ENCODE measurements at places on chromosomes 7 and 10. TPM values are rescaled to one million over a fixed set of nuclear protein-coding genes. Genes with fewer than 3 reads are reported as not detected.
A peak's percentile ranks its signal among the peaks of the same experiment; 100 is the strongest.

Gene NSUN5
- total RNA-seq: 9.4 TPM

Gene STMP1
- total RNA-seq: 24.8 TPM

- DNase-seq: peak; percentile 68
These were observed 42.8 kb upstream of the RABGEF1 start for GRCh38 chr7:66697449-66698438.

DNA sequence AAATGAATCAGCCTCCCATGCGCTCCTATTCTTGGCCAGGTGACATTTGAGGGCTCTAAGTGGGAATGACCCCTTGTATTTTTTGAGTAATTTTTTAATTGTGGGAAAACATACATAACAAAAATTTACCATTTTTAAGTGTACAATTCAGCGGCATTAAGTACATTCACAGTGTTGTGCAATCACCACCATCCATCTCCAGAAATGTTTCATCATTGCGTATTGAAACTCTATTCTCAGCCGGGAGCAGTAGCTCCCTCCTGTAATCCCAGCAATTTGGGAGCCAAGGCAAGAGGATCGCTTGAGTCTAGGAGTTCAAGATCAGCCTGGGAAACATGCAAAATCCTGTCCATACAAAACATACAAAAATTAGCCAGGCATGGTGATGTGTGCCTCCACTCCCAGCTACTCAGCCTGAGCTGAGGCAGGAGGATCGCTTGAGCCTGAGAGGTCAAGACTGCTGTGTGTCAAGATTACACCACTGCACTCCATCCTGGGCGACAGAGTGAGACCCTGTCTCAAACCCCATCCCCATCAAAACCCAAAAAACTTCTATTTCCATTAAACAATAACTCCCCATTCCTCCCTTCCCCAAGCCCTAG, 2.5 kb downstream of the ANTXRL start:
- DNase-seq: no peak

DNA sequence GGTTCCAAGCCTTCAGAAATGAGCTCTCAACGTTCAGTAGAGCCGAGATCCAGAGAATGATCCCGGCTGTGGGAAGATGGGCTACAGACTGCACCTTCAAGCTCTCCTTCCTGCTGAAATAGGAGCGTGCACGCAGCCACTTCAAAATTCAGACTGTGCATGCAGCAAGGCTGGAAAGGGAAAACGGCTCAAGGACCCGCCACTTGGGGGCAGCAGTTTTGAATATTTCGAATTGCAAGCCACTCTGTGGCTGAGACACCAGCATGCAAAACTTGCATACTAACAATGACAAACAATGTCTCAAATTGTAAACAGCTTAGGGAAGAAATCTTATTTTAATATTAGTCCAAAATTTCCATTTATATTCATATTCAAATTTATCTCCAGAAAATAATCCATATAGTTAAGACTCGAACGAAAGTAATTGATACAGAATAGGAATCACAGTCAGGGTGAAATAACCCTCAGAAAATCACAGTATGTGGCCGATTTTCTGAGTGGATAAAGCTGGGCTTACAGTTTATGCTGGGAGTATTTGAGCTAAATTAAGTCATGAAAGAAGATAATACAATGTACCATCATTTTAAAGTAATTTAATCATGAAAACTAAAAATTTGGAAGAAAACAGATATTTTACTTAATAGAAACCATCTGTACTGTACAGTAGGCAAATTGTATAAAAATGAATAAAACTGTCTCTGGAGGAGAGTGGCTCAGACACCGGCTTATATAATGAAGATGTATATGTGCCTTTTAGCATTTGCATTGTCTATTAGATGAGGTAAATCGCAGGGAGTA, 137.9 kb upstream of the MKI67 start:
- DNase-seq: peak; percentile 18

DNA sequence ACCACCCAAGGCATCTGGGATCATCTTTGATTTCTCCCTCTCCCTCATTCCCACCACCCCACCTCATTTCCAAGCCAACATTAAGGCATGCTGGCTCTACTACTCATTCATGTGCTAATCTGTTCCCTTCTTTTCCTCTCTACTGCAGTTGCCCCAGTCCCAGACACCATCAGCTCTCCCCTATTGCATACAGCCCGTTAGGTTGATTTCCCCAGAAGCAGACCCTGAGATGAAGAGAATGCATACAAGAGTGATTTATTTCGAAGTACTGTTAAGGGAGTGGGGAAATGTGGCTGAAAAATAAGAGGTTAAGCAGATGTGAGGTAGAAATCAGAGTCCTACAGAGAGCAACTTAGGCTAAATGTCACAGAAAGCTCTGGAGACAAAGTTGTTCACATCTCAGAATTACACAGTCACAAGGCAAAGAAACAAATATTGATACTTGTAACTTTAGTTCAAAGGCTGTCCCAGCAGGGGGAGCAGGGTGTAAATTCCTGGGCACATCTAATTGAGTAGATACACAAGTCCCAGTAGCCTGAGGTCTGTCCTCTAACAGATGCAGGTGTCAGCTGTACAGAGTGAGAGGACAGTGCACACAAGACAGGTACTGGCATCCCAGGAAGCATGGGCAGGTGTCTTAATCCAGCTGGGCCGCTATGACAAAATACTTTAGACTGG, 20.9 kb downstream of the AKR1D1 start:
- DNase-seq: no peak

DNA sequence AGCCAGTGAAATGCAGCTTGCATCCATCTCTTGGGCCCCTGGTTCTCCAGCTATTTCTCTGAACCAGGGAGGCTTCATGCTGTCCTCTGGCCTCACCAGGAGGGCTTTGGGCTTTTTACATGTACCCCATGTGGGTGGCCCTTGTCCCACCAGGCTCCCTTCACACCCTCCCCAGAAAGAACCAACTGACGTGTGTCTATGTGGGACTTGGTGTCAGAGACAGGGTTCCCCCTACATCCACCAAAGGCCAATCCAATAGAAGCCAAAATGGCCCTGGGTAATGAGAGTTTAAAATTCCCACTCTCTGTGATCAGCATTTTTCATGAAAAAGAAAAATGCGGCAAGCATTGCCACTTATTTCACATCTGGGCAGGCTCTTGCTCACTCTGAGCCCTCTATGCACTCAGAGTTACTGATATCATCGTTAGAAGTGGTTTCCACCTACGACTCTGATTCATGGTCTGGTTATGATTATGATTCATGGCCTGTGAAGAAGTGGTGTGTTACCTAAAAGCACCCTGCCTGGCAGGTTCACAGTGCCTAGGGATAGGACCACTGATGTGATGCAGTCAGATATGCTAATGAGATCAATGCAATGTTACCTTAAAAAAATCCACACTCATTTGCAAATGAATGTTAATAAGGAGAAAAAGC, 133.5 kb downstream of the BUB3 start:
- DNase-seq: peak; percentile 56

DNA sequence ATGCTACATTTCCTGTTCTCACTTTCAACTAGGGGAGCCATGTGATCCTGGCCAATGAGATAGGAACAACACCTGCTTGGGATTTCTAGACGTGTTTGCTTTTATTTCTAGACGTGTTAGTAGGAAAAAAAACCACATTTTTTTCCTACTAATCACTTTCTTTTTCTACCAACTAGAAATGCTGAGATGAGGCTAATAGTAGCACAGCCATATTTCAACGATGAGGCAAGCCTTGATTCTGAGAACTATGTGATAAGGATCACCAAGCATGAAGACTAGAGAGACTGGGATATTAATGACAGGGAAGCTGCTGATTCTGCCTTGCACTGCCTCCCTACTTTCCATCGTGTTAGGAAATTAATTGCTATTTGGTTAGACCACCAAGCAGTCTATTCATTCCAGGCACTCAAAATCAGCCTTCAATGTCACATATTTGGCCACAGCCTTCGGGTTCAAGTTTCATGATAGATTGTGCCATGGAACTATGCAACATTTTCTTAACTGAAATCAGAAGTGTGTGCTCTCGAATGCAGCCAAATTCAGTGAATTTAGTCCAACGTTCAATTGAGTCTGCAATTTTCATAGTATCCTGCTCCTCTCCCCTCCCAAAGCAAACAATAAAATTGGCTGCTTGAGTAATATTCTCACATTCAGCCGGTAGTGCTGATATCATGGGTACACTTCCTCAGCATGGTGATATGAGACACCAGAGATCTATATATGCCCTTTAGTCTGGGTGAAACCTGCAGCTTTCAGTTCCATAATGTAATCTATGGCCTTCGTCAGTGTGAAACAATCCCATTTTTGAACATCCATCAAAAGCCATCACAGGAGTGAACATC, 98.1 kb downstream of the GPR37 start:
- DNase-seq: peak; percentile 45

DNA sequence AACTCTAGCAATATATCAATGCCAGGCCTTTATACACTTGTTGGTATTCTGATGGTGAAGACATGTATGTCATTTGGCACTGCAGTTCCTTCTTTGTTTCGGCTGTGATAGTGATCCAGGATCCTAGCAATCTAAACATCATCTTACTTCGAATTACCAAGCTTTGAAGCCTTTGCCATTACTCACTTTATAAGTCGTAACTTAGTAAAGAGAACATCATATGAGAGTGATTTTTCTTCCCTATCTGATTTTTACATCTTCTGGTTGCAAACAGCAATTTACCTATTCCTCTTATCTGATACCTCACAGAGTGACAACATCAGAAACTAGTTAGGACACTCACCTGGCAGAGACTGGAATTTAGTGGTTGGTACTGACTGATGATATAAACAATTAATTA, 7.6 kb upstream of the BPGM start:
- DNase-seq: no peak
